ENCODE measurements at places on chromosomes 2 and 18. TPM values are rescaled to one million over a fixed set of nuclear protein-coding genes. Genes with fewer than 3 reads are reported as not detected.
A peak's percentile ranks its signal among the peaks of the same experiment; 100 is the strongest.

- H3K36me3 ChIP-seq = peaks cover 31% of the 10 kb centered on the region
- no peak for DNase-seq
- H3K4me3 ChIP-seq = no peak overlapping the region
- H3K27me3 ChIP-seq = no peaks in the 10 kb centered on the region
- H3K4me1 ChIP-seq = no peaks in the 10 kb centered on the region
These were observed 16.8 kb downstream of the RBM45 start for GRCh38 chr2:178128836-178129630.

The MOGAT1 gene
- polyA plus RNA-seq = not detected

GRCh38 chr18:4987452-4988405 is 209.3 kb downstream of the AKAIN1 start:
- no peak for DNase-seq
- H3K36me3 ChIP-seq = no peaks in the 10 kb centered on the region
- H3K27ac ChIP-seq = no peak overlapping the region
- no peak overlapping the region for H3K4me3 ChIP-seq
- H3K27me3 ChIP-seq = no peaks in the 10 kb centered on the region

DNA sequence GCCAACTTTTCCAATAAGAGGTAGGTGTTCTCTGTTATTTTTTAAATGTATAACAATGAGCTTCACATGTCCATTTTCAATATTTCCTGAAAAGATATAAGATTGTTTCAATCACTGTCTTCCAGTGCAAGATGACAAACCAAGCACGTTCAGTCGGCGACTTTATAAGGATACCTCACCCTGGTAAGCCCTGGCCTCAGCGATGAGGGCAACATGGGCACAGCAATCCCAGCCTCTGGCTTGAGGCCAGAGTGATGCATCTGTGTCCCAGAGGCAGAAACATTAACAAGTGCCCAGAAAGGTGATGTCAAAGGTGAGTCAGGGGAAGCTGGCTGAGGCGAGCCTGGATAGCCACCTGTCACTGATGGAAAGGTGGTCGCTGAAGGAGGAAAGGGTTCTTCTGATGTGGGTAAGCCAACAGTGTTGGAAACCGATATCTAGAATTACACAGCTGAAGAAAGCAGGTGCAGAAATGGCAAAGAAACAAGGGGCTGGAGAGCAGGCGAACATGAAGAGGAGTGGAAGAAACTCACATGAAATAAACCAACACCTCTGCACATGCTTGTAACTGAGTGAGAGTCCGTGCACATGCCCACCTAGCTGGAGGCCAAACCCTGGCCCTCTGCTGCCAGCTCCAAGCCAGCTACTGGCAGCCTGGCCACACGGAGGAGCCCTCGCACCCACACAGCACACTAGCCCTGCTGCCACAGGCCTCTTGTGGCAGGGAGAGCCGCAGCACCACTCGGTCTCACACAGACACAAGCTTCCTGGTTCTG is 65.5 kb downstream of the FBXO15 start:
- peaks cover 18% of the 10 kb centered on the region for H3K4me1 ChIP-seq
- H3K27me3 ChIP-seq = peaks cover 1% of the 10 kb centered on the region
- no peaks in the 10 kb centered on the region for H3K36me3 ChIP-seq
- peak overlapping the region; percentile 87 for H3K27ac ChIP-seq

The WNT10A gene
- polyA plus RNA-seq = not detected

The MYL1 gene
- not detected for polyA plus RNA-seq

GRCh38 chr2:198702796-198703195 is 754.9 kb downstream of the SATB2 start:
- H3K4me1 ChIP-seq = no peaks in the 10 kb centered on the region
- no peak overlapping the region for H3K4me3 ChIP-seq
- no peak overlapping the region for H3K27ac ChIP-seq
- H3K36me3 ChIP-seq = no peaks in the 10 kb centered on the region
- DNase-seq = no peak
